Testis (tissue), 5 donors: ENCODE measurements at places on chromosomes 7 and 10. TPM values are rescaled to one million over a fixed set of nuclear protein-coding genes. Genes with fewer than 3 reads are reported as not detected.

The GRID1 gene
- 16.7 TPM for total RNA-seq

The CDC14C gene
- 4.7 TPM for total RNA-seq

The TET1 gene
- 3.8 TPM for total RNA-seq

The PRF1 gene
- total RNA-seq, result 0.55 TPM

The UPK3B gene
- 19.1 TPM for total RNA-seq

The HEPACAM2 gene
- 2.7 TPM for total RNA-seq

The ARHGAP22 gene
- total RNA-seq, result 6.2 TPM

The CAV1 gene
- 33.1 TPM for total RNA-seq

The C10orf143 gene
- total RNA-seq, result 7.6 TPM

The AKR1D1 gene
- 1.3 TPM for total RNA-seq
